ENCODE measurements at places on chromosomes 3 and 15. TPM values are rescaled to one million over a fixed set of nuclear protein-coding genes. Genes with fewer than 3 reads are reported as not detected.

DNA sequence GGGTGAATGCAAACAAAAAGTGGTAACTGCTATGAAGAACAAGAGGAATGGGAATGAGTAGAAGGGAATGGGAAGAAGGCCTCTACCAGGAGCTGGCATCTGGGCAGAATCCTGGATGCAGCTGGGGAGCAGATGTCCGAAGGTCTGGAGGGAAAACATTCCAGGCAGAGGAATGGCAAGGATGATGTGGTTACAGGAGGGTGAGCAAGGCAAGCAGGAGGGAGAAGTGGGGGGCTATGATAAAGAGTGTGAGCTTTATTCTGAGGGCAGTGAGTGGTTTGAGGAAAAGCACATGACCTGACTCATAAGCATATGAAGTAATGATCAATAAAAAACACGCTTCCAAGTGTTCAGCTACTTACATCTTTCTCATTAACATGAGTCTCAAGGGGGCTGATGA, 17.1 kb downstream of the SKIC8 start:
- no peaks in the 10 kb centered on the region for H3K27me3 ChIP-seq
- no peak overlapping the region for H3K27ac ChIP-seq
- no peak for DNase-seq
- H3K4me1 ChIP-seq = peaks cover 4% of the 10 kb centered on the region

DNA sequence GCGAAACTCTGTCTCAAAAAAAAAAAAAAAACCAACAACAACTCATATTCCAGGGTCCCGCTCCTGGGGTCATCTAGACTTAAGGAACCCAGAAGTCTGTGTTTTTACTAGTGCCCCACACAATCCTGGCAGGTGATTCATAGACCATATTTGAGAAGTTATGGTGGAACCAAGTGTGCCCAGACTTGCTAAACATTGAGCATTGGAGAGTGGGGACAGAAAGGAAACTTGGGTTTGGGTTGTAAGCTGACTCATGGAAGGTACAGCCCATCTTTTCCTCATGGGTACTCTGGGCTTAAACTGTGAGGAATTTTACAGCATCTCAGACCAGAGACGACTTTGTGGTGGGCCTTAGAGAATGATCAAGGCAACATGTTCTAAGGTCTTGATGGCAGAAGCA, 18.3 kb upstream of the IGF2BP2 start:
- H3K4me1 ChIP-seq = no peaks in the 10 kb centered on the region
- H3K27me3 ChIP-seq = peaks cover 2% of the 10 kb centered on the region
- DNase-seq = no peak
- no peak overlapping the region for H3K4me3 ChIP-seq
- H3K36me3 ChIP-seq = no peaks in the 10 kb centered on the region
- H3K27ac ChIP-seq = no peak overlapping the region

Gene BFSP2
- not detected for total RNA-seq

GRCh38 chr3:79245284-79246138, 522.3 kb downstream of the ROBO1 start:
- no peak overlapping the region for H3K4me3 ChIP-seq
- H3K4me1 ChIP-seq = no peaks in the 10 kb centered on the region
- DNase-seq = peak; percentile 9

DNA sequence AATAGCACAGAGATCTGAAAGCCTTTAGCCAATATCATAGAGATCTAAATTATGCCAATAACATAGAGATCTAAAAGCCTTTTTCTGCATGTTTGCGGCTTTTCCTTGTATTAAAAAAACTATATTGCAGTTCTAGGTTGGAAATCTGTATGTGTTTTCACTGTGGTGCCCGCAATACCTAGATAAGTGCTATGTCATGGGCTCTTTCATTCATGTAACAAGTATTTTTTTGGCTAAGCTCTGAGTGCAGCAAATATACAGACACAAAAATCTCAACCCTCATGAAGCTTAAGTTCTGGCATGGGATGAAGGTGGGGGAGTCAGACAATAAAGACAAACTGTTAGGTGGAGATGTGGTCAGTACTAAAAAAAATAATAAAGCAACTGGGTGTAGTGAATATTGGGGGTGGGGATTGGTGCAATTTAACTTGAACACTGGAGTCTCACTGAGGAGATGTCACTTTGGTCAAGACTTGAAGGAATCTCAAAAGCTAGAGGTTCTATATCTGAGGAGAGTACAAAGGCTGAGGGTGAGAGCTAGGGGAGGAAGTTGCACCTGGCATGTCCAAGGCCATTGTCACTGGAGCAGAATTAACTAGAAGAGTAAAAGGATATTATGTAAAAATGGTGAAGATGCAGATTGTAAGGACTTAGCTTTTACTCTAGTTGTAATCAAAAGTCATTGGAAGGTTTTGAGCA, 973 bp downstream of the BUB1B start:
- peaks cover 2% of the 10 kb centered on the region for H3K36me3 ChIP-seq
- peak overlapping the region; percentile 64 for H3K4me3 ChIP-seq
- H3K27me3 ChIP-seq = no peaks in the 10 kb centered on the region

Data from muscle of leg (tissue), 16 donors.